ENCODE measurements at places on chromosomes 1 and 21.

- DNase-seq: no peak
These were observed 334.9 kb upstream of the AJAP1 start for GRCh38 chr1:4319496-4319895.

DNA sequence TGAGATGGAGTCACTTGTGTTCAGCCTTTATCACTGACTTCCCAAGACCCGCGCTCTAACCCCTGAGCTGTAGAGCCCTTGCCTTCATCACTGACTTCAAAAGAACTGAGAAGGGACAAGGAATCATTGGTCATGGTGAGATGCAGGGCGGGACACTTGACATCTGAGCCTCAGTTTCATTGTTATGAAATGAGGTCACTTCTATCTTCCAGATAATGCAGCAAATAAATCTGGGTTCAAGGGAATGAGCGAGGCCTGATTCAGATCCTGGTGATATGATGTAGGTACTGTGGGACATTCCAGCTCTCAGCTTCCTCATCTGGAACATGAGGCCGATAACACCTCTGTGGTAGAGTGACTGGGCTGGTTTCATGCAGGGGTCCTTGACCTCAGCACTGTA, 13.8 kb downstream of the KAZN start:
- DNase-seq: no peak

DNA sequence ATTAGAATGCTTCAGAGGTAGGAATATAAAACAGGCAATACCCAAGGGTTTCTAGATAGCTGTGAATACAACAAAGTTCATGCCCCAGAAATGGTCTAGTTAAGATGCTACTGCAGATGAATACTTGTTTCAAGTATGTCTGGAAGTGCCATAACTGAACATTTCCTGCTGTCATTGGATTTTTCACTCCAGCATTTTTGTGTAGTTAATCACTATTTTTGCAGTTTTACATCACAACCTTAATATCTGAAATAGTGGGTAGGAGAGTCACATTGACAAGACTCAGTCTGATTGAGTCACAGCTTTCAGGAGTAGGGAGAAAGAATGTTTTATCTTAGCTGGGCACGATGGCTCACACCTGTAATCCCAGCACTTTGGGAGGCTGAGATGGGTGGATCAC, 126.4 kb upstream of the C1orf21 start:
- no peak for DNase-seq

DNA sequence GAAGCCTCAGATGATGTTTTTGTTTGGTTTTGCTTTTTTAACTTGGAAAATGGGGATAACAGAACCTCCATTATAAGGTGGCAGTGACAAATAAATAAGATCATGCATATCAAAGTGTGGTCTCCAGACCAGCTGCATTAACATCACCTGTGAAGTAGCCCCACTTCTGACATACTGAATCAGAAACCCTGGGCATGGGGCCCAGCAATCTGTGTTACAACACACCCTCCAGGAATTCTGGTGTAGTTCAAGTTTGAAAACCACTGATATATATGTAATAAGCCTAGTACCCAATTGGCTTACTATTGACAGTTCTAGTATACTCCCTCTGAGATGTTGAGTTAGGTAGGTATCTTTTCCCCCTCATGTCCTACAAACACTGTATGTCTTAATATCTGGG, 24.1 kb upstream of the RNF19B start:
- no peak for DNase-seq

DNA sequence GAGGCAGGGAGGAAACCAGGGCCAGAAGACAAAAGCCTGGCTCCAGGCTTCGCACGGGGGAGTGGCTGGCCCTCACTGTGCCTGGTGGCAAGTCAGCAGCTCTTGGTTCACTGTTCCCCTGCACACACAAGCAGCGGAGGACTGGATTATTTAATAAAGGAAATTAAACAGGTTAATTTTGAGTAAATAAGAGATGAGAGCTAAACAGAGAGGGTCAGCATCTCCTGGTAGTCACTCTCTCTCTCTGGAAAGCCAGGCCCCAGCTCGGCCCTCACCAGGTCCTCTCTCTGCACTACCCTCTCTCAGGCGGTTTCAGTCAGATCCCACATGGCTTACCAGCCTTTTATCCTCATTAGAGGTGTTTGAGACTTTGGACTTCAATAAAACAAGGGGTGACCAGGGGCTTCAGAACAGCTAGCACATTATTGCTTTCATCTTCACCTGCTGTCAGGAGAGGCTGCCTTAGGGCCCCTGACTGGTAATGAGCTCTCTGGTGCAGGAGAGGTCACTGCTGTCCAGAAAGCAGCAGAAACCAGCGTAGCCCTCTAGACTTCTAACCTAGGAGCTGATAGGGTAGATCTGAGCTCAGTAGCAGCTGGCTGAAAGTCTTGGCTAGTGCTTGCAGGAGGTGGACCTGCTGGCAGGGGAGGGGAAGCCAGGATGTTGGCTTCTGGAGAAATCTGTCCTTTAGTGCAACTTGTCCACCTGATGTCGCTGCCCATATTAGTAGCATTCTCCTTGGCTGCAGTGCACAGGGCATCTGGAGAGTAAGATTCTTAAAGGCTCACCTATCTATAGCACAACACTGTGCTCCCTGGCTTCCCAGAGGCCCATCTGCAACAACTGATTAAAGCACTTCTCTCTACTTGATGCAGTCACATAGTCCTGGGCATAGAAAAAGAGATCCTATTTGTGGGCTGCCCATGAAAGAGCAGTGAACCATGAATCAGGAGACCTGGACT, 45.9 kb downstream of the SYT6 start:
- DNase-seq: no peak

GRCh38 chr1:47469390-47469759, 31.5 kb downstream of the FOXD2 start:
- DNase-seq: no peak

- DNase-seq: no peak
These were observed 161.5 kb downstream of the IER5 start for GRCh38 chr1:181250038-181250437.

DNA sequence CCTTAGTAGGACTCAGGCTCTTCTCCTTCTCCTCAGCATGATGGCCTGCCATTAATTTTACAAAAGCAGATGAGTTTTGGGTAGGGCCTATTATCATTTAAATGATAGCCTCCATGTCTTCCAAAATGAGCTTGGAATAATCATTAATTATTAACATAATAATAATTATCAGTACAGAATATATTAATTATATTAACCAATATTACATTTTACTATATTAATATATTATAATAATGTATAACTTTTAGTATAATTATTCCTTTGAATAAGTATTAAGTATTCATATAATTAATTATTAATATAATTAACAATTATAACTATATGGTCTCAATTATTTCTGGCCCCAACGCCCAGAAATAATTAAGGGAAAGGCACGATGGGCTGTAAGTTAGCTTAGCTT, 318.6 kb upstream of the ADGRL4 start:
- DNase-seq: no peak

DNA sequence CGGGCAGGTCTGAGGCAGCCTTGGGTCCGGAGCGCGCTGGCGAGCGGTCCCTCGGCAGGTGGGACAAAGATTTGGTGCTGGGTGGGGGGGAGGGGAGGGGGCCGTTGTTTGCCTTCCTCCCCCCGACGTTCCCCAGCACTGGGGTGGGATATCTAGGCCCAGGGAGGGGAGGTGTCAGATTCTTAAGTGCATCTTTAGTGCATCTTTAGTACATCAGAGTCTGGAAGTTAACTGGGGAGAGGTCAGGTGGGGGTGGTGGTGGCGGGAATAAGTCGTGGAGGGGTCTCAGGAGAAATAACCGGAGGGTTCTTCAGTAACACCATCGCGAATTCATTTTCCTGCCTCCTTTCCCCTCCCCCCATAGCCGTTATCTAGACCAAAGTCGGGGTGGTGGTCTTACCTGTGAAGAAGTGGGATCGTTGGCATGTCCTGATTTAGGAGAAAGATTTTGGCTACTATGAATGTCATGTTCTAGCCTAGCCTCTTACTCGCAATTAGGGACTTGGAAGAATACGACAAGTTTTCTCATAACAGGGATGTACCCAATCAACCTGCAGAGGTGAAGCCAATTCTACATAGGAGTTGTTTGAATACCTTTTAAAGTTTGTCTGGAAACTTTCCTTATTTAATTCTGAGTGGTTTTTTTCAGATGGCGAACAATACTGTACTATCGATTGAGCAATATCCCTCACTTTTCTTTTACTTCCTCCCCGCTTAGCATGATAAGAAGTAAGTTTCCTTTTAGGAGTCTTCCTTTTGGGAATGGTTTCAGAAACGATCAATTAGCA, 886 bp downstream of the ZMYM4 start:
- DNase-seq: peak; percentile 14

DNA sequence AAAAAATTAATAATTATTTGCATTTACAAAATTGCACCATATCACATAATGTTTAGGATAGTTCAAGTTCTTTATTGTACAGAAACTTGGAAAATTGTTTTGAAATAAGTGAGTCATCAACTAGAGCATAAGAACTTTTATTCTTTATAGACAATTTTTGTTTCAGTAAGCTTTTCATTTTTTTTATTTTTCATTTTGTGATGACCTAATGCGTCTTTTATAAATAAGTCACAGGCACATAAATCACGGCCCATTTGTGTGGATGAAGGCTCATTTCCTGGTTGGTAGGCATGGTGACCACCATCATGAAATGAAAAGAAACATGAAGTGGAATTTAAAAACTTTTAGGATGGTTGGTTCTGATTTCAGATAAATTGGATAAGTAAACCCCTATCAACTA, 39.3 kb downstream of the SPAG17 start:
- DNase-seq: no peak

DNA sequence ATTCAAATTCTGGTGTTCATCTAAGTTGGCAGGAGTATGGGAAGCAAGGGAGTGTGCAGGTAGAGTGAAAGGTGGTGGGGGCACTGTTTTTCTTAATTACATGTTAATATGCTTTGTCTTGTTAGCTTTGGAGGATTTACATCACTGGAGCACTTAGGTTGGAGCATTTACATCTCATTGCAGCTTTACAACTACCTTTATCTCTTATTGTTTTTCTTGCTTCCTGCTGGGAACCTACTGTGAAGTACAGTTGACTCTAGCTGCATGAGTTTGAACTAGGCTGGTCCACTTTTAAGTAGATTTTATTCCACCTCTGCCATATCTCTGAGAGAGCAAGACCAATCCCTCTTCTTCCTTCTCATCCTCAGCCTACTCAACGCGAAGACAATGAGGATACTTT, 554.8 kb upstream of the B3GALT2 start:
- DNase-seq: no peak

GRCh38 chr1:61131716-61132115, 49.4 kb downstream of the NFIA start:
- peak; percentile 74 for DNase-seq

GRCh38 chr1:185598332-185598731, 135.9 kb upstream of the HMCN1 start:
- no peak for DNase-seq

DNA sequence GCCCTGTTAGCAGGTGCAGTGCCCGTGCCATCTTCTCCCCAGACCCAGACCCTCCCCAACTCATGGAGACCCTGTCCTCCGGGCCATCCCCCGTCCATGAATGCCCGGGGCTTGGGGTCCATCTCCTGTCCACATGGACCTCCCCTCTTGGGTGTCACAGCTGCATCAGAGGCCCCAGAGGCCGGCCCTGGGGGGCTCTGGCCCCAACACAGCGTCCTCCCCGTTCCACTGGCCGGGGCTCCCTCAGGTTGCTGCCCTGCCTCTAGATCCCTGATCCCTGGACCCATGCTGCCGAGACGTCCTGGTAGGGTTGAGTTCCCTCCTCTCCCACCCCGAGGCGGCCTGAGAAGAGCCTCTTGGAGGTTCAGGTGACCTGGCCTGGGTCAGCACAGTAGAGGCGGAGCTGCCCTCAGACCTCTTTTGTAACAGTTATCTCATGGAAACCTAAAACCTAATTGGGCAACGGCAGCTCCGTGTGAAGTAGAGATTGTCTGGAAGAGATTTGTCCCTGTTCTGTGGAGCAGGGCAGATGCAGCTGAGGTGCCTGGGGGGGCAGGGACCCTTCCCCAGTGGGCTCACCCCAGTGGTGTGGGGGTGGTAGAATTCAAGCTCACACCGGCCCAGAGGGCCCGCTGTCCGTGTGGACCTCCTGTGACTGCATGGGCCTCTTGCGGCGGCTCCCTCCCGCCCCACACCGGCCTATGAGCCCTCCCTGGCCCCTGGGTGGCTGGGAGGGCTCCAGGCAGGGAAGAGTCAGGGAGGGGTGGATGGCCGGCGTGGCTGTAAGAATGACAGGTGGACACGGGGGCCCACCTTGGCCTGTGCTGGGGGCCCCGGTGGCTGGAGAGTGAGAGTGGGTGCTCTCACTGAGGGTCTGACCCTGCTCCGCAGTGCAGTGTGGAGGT, 56.1 kb downstream of the SKI start:
- no peak for DNase-seq

GRCh38 chr1:59695252-59695651, 119.5 kb upstream of the HOOK1 start:
- no peak for DNase-seq

DNA sequence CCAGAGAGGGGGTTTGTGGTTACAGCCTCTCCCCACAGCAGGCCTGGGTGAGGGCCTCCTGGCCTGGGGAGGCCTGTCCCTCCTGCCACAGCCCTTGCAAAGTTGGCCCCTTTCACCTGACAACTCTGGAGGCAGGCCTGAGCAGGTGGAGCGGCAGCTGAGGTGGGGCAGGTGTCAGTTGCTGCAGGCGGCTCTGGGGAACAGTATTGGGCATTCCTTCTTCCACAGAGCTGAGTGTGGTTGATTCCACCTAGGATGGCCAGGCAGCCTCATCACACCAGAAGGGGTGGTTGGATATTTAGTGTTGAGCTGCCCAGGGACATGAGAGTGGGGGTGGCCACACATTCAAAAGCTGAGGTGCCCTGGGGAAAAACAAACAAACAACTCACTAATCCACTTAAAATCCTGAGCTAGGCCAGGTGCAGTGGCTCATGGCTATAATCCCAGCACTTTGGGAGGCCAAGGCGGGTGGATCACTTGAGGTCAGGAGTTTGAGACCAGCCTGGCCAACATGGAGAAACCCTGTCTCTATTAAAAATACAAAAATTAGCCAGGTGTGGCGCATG, 31.1 kb downstream of the PIGP start:
- DNase-seq: no peak

DNA sequence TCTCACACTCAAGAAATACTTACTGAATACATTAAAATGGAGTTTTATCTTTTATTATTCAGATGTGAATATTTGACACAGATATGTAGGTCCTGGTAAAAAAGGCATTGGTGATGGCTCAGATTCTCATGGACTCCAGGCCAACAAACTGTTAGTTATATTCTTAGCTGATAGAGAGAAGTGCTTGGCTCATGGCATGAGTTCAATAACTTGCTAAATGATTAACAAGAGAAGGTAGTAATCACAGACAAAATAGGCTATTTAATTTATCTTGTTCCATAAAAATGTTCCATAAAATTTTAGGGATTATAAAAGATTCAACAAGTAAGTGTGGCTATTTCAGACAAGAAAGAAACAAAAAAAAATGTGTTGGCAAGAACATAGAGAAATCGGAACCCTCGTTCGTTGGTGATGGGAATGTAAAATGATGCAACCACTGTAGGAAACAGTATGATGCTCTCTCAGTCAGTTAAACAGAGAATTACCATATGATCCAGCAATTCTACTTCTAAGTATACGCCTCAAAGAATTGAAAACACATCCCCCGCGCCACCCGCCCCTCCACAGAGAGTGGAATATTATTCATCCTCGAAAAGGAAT, 737.8 kb upstream of the ADAMTS5 start:
- DNase-seq: no peak
